ENCODE measurements at places on chromosomes 16 and 17.
A peak's percentile ranks its signal among the peaks of the same experiment; 100 is the strongest.

GRCh38 chr16:7487574-7488323 lies 155.1 kb downstream of the RBFOX1 start:
- no peak for DNase-seq

DNA sequence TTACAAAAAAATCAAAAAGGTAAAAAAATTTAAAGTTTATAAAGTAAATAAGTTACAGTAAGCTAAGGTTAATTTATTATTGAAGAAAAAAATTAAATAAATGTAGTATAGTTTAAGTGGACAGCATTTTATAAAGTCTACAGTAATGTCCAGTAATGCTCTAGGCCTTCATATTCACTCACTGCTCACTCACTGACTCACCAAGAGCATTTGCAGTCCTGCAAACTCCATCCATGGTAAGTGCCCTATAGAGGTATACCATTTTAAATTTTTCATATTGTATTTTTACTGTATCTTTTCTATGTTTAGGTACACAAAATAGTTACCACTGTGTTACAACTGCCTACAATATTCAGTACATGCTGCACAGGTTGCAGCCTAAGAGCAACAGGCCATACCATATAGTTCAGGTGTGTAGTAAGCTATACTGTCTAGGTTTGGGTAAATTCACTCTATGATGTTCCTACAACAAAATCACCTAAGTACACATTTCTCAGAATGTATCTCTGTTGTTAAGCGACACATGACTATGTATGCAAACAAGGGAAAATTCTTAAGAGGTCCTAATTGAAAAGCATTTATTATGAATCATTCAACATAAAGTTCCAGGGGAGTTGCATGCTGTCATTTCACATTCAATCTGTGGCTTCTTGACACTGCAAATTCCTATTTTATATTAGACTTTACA lies 92.3 kb downstream of the SPAG9 start:
- DNase-seq, result no peak

- DNase-seq, result no peak
Measured at GRCh38 chr17:68095205-68095811, 59.8 kb downstream of the KPNA2 start.

GRCh38 chr16:17470182-17470907 lies 415 bp downstream of the XYLT1 start:
- no peak for DNase-seq

DNA sequence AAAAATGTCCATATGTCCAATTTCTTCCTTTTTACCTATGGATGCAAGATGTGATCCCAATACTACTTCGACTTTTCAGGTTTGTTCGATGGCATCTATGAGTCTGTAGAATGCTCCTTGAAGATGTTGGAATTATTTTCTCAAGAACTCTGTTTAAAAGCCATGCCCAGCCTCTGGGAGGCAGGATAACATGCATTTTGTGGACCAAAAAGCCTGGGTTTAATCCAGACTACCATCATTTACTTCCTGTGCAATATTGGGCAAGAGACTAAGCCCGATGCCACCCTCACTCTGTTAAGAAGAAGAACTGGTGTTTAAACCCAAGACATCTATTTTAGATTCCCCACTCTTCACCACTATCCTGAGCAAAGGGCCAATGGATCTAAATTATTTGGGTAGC lies 42.8 kb upstream of the SALL1 start:
- no peak for DNase-seq

- peak; percentile 98 for DNase-seq
Measured at GRCh38 chr16:68085259-68086071, at the start of gene NFATC3. Gene NFATC3, plus strand, starts transcription at chr16:68085370. Its CDS starts 312 bp downstream, at chr16:68085682.

DNA sequence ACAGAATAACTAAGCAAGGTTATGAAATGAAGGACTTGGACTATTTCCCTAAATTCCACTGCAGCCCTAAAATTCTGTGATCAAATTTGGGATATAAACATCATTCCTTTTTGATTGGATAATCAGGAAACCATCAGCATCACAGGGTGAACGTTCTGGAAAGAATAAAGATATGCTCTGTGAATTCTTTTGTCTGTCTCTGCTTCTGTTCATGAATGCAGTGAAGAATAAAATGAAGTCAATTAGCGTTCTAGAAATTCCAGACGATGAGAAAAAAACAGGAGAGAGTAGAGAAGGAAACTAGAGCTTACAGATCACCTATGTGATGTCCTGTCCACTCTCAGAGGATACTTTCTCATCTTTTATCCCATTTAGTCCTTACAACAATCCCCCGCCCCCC lies 295.1 kb upstream of the SOX9 start:
- DNase-seq, result no peak
